CD4-positive, alpha-beta T cell (primary cell): ENCODE measurements at places on chromosomes 4 and X. TPM values are rescaled to one million over a fixed set of nuclear protein-coding genes. Genes with fewer than 3 reads are reported as not detected.

GRCh38 chr4:146207410-146207809 is 6.9 kb upstream of the REELD1 start:
- no peak overlapping the region for H3K4me3 ChIP-seq
- no peaks in the 10 kb centered on the region for H3K4me1 ChIP-seq
- no peak for DNase-seq

- H3K27ac ChIP-seq: no peak overlapping the region
- H3K4me3 ChIP-seq: no peak overlapping the region
- H3K36me3 ChIP-seq: no peaks in the 10 kb centered on the region
These were observed 62.2 kb upstream of the GPM6A start for GRCh38 chr4:175874306-175874705.

- no peak for DNase-seq
- peaks cover 17% of the 10 kb centered on the region for H3K36me3 ChIP-seq
- no peaks in the 10 kb centered on the region for H3K27me3 ChIP-seq
- no peaks in the 10 kb centered on the region for H3K4me1 ChIP-seq
These were observed 54.9 kb downstream of the ACOX3 start for GRCh38 chr4:8385611-8386010.

GRCh38 chr4:5186271-5187064 is 135.2 kb downstream of the STK32B start:
- no peaks in the 10 kb centered on the region for H3K27me3 ChIP-seq
- H3K27ac ChIP-seq: no peak overlapping the region
- no peaks in the 10 kb centered on the region for H3K36me3 ChIP-seq
- H3K4me3 ChIP-seq: no peak overlapping the region
- DNase-seq: no peak
- H3K4me1 ChIP-seq: no peaks in the 10 kb centered on the region

- DNase-seq: no peak
- H3K27ac ChIP-seq: no peak overlapping the region
- no peaks in the 10 kb centered on the region for H3K36me3 ChIP-seq
- peaks cover 19% of the 10 kb centered on the region for H3K27me3 ChIP-seq
These were observed 46.3 kb downstream of the STARD8 start for GRCh38 chrX:68693481-68694434.

GRCh38 chr4:31204874-31205273 is 484.7 kb downstream of the PCDH7 start:
- no peaks in the 10 kb centered on the region for H3K4me1 ChIP-seq
- H3K36me3 ChIP-seq: no peaks in the 10 kb centered on the region
- H3K27me3 ChIP-seq: no peaks in the 10 kb centered on the region

- peaks cover 30% of the 10 kb centered on the region for H3K4me1 ChIP-seq
- no peak overlapping the region for H3K27ac ChIP-seq
- H3K27me3 ChIP-seq: no peaks in the 10 kb centered on the region
- DNase-seq: no peak
- H3K36me3 ChIP-seq: no peaks in the 10 kb centered on the region
These were observed 111.4 kb downstream of the VSIG4 start for GRCh38 chrX:65928522-65928921.

GRCh38 chrX:139828033-139828432 is 104.8 kb downstream of the ATP11C start:
- H3K4me3 ChIP-seq: no peak overlapping the region
- no peaks in the 10 kb centered on the region for H3K27me3 ChIP-seq
- H3K4me1 ChIP-seq: no peaks in the 10 kb centered on the region
- peaks cover 9% of the 10 kb centered on the region for H3K36me3 ChIP-seq
- no peak for DNase-seq

The FDCSP gene
- not detected for total RNA-seq

The CYSLTR1 gene
- total RNA-seq: 6.6 TPM
